ENCODE measurements at places on chromosomes 5 and 9.
A peak's percentile ranks its signal among the peaks of the same experiment; 100 is the strongest.

GRCh38 chr9:68844631-68845612, 139.9 kb downstream of the PIP5K1B start:
- DNase-seq = peak; percentile 43

DNA sequence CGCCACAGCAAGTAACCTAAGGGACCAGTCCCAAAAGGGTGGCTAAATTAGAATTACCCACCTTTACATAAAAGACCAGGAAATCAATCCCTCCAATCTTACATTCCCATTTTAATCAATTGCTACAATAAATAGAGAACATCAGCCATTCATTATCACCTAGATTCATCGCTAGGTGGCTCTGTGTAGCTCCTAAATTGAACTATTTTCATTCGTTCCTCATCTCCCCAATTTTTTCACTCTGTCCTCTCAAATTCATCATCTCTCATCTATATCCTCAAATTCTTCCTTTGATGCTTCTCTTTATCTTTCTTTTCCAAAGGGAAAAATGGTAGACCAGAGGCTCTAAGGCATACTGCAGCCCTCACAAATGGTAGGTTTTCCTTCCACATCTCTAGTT, 108.2 kb upstream of the TNC start:
- no peak for DNase-seq

GRCh38 chr9:84303061-84303460, 37.5 kb downstream of the SLC28A3 start:
- no peak for DNase-seq

GRCh38 chr5:93072831-93073459, 508.1 kb downstream of the NR2F1-AS1 start:
- DNase-seq = peak; percentile 66

- peak; percentile 59 for DNase-seq
Observed at GRCh38 chr5:35478856-35479682, 138.6 kb upstream of the SPEF2 start.

DNA sequence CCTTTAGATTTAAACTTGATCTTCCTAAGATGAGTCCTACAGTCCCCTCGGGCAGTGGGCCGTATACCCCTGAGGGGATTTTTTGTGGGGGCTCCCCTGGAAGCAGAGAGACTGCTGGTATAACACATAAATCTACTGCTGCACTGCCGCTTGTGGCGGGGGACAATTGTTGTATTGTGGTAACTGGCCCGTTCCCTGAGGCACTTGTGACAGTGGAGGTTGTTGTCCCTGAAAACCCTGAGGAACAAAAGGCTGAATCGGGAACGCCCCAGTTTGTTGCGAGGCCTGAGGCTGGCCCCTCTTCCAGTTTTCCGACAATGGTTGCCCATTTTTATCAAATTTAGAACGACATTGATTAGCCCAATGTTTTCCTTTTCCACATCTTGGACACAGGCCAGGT, 4.7 kb upstream of the TMEM141 start:
- no peak for DNase-seq

GRCh38 chr5:36444582-36445418, 143.1 kb upstream of the RANBP3L start:
- no peak for DNase-seq

GRCh38 chr5:66810848-66811261, 214.7 kb downstream of the MAST4 start:
- no peak for DNase-seq

DNA sequence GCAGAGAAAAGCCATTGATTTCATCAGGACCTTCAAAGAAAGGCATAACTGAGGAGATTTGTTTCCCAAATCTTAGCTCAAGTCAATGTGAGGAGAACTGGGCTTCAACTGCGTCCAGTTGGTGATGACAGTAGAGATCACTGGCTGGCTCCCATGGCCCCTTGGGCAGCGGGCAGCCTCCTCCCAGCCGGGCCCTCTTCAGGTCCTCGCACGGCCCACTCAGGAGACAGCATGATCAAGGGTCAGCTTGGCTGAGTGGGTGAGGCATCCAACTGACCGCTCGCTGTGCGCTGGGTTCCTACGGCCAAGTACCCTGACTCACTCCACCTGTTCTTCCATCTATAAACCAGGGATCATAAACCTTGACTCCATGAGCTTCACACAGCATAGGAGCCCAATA, 274.0 kb downstream of the NSG2 start:
- DNase-seq = no peak

- DNase-seq = peak; percentile 45
Observed at GRCh38 chr5:32712481-32713360, 1.6 kb downstream of the NPR3 start.

DNA sequence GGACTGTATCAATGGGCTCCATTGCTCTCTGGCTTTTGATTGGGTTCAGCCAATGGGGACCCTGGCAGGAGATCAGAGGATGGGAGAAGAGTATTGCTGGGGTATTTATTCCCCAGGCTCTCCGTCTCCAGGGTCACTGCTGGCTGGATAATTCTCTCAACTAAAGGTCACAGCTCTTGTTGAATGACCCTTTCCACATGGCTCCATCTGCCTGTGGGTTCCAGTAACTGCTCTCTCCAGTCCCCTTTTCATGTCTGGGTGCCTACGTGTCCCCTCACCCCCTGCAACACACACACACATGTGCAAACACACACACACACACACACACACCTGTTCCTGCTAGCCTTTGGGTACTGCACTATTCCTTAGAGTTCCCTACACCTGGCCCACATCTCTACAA, 53.9 kb upstream of the RIC1 start:
- DNase-seq = peak; percentile 22

GRCh38 chr5:72015103-72015548, 92.1 kb upstream of the MAP1B start:
- DNase-seq = peak; percentile 37

DNA sequence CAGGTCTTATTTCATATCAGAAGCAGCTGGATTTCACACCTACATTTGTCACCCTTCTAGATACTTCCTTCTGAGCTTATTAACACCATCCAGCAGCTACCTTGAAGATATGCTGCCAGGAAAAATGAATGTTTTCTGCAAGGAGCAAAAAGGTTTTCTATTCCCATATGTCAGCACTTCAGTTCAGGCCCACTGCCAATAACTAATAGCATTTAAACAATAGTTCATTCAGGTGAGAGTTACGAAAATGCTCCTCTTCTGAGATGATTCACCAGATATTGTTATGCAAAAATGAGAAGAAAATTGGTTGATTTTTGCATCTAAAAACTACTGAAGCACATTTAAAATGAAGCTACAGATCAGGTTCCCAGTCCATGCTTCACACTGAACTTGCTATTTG, 56.4 kb upstream of the ISL1 start:
- DNase-seq = no peak

DNA sequence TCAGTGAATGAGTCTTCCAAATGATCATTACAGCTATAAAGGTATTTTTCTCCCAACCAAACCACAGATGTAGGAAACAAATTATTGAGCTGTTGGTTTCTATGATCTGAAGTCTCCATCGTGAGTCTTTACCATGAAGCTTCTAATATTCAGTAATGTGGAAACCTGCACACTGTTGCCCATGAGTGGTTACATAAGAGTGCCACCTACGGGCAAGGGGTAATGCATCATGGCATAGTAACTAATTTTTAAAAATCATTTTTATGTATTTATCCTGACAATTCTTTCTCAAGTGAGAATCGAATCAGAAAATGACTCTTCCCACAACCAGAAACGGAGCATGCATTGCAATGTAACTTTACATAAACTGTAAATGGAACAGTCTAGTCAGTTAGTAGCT, 282.5 kb upstream of the SMARCA2 start:
- no peak for DNase-seq

- no peak for DNase-seq
Observed at GRCh38 chr5:124980163-124980941, 233.9 kb upstream of the ZNF608 start.

DNA sequence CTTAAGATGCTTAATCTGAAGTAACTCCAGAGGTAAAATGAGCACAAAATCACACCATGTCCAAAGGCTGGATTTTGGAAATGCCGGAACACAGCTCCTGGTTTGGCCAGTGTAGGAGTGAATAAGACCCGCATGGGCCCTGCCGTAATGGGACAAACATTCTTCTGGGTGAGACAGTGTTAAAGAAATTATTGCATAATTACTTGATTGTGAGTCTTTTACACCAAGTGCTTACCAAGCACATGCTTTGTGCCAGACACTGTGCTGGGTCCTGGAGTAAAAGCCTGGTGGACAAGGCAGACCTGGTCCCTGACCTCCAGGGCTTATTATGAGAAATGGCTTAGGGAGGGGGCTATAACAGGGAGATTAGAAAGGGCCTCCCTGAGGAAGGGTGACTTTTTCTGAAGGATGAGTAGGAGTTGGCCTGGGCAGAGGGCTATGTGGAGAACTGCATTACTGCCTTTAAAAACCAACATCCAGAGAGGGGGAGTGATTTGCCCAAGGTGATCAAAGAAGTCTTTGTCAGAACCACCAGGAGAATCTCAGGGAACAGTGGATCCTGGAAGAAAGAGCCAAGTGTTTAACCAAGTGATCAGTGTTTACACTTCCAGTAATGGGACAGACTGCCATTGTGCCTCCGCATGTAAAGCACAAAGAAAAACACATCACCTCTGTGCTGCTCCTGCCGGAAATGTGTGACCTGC, 3.5 kb downstream of the PDE6A start:
- DNase-seq = no peak

All from ELR (cell line).